ENCODE measurements at places on chromosomes 12 and 14.

GRCh38 chr12:58064666-58065065 is 123.3 kb downstream of the ATP23 start:
- DNase-seq: no peak

DNA sequence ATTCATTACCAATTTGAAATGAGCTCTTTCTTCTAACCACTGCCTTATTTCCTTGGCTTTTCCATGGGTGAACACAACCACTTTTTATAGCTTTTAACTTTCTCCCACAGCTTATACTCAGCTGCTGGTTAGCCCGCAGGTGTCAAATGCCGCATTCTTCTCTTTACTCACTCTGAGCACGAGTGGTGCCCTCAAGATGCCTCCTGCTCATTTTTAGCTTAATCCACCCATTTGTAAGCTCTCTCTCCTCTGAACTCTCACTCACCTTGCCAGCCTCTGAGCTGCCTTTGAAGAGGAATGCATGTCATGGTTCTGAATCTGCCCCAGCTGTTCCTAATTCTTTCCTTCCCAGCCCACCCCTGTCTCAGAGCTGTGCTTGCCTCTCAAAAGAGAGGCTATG is 449.4 kb upstream of the PRICKLE1 start:
- DNase-seq: no peak

DNA sequence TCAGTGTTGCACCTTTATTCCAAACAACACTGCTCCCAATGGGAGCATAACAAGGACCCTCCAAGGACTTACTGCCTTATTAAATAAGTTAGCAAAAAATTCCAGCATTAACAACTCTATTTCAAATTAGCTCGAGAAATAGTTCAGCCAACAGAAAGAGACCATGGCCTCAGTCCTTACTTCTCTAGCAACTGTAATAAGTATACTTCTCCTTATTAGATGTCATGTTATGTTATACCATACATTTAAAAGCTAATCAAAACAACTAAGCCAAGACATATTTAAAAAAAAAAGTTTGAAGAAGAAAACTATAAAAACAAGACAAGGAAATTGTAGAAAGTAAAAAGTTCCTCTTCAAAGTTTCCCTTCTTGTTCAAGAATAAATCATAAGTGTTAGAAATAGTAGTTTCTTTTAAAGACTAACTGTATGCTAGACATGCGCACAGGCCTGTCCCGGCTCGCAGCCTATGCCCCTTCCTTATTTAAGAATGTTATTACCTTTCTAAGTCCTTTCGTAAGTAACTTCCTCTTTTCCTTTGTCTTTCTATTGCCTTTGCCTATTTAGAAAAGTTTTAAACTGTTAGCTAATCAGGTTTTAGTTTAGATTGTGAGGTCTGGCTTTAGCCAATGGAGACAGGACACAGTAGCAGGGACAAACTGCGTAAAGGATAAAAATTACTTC is 68.6 kb downstream of the RESF1 start:
- DNase-seq: no peak

GRCh38 chr12:103858953-103859601 is 18.0 kb upstream of the NT5DC3 start:
- no peak for DNase-seq

GRCh38 chr12:99092100-99092851 is 447.2 kb downstream of the APAF1 start:
- no peak for DNase-seq
